AG04449 (cell line): ENCODE measurements at places on chromosomes 12 and 14.

DNA sequence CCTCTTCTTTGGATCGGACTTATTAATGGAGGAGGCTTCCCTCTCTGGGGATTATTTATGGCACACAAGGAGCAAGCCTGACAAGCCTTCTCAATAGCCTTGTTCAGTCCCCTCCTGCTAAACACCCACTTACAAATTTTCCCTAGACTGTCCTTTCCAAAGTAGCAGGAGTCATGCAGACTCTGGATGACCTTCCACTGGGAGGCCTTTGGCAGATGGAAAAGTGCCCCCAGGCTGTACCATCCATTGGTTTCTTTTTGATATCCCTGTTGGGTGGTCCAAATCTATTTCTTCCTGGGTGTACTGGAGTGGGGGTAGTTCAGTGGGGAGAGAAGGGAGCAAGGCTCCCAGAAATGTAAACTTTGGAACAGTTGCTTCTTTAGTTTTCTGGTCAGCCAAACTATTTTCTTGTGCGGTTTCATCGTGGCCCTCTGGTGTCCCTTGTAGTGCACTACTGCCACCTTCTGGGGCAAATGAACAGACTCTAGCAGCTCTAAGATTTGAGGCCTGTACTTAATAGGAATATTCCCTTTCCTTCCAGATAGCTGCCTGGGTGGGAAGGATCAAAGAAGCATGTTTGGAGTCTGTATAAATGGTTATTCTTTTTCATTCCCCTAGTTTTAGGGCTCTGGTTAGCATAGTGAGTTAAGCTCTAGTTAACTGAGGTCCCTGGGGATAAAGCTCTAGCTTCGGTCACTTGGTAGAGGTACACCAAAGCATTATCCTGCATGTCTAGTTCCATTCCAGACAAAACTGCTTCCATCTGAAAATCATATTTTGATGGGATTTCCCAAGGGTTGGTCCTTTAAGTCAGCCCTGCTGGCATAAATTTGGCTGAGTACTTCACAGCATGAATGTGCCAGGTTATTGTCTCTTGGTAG, 409.5 kb downstream of the SLC6A15 start:
- peak; percentile 26 for DNase-seq

- DNase-seq: no peak
These were observed 13.3 kb downstream of the DICER1 start for GRCh38 chr14:95143808-95144620.

DNA sequence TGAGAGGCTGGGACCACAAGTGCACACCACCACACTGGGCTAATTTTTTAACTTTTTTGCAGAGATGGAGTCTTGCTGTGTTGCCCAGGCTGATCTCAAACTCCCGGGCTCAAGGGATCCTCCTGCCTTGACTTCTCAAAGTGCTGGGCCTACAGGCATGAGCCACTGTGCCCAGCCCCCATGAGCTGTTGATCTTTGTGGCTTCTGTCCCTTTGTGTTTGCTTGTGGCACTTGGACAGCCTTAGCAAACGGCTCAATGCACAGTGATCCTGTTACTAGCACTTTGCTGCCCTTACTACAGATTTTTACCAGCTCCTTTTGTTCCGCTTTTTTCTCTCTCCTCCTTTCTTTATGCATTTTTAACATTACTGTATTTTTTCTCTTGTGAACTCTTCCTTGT, 25.3 kb upstream of the EVL start:
- DNase-seq: no peak

DNA sequence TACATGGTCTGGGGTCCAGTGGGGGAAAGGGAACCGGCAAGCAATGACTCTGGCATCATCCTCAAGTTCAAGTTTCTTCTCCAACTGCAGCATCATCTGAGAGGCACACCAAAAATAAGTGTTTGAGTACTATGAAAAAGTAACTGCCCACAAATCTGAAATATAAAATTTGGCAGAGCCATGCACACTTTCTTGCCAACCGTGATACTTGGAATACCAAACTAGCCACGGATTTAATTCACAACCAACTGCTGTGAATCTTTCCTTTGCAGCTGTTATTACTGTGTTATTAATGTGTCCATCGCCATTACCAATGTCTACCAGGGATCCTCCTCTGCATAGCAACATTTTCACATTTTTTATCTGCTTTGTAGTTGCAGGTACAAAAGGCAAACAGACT, 74.6 kb downstream of the GXYLT1 start:
- no peak for DNase-seq

GRCh38 chr14:104895207-104895785, 29.4 kb upstream of the PLD4 start:
- DNase-seq: no peak

GRCh38 chr12:13061377-13061776, 17.2 kb downstream of the FAM234B start:
- DNase-seq: no peak

- DNase-seq: no peak
These were observed 386.6 kb downstream of the SYT1 start for GRCh38 chr12:79250960-79251755.

GRCh38 chr14:23115039-23115731, 3.9 kb downstream of the CEBPE start:
- peak; percentile 97 for DNase-seq
